Substantia nigra (tissue), 51 donors: ENCODE measurements at places on chromosomes 6 and 20.

- no peak for DNase-seq
Observed at GRCh38 chr6:119446609-119447008, 97.0 kb upstream of the MAN1A1 start.

- DNase-seq = no peak
Observed at GRCh38 chr6:3739311-3739897, 12.1 kb downstream of the PXDC1 start.

DNA sequence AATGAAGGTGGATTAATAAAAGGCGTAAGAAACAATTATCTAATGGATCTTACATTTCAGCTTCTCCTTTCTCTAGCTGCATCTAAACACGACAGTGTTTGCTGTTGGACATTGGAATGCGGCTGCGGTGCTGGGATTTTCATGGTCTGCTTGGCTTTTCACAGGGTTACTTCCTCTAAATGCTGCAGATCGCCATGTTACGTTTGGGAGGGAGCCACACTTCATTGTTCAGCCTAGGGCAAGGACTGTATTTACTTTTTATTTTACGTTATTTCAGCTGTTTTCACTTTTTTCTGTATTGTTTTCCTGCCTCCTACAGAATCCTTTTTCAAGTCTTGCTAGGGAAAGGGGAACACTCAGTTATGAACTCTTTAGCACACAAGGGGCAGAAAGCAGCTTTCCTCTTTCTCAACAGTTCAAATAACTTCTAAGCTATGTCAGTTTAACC lies 97.9 kb upstream of the MTHFD1L start:
- no peak for DNase-seq

GRCh38 chr6:26122402-26122792 lies 35.2 kb downstream of the HFE start:
- DNase-seq = no peak

- DNase-seq = no peak
Observed at GRCh38 chr6:157681041-157681650, 141.9 kb upstream of the SNX9 start.

DNA sequence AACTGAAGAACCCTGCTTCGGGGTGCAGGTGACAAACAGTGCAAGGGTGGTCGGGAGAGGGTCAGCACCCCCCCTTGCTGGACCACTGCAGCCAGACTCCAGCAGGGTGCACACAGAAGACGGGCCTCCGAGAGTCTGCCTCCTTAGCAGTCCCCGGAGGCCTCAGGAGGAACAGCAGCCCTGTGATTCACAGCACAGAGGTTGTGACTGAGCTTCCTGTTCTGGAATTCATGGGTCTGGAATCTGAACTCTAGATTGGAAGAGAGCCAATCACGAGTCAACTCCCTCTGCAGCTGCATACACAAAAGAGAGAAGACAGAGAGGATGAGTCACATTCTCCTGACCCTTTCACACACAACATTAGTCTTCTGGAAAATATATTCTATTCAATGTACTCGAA lies 249.0 kb upstream of the OPRM1 start:
- no peak for DNase-seq

GRCh38 chr6:137910424-137910834 lies 43.4 kb downstream of the TNFAIP3 start:
- no peak for DNase-seq

DNA sequence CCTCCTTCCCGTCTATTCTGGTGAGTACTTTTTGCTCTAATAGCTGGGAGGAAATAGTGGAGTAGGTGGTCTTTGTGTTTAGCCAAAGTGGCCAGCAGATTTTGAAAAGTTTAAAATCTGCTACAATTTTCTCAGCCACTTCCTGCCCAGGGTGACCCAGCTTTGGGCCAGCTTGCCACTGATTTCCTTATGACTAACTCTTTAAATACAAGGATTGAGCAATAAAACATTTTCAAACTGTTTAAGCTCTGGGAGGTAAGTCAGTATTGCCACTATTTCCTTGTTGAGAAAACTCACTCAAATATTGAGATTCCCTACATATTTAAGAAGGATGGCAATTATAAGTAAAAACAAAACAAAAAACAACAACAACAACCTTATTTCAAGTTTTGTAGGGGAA lies 54.5 kb downstream of the TRMT11 start:
- no peak for DNase-seq

GRCh38 chr20:33719277-33719988 lies 677 bp downstream of the PXMP4 start:
- no peak for DNase-seq

GRCh38 chr20:4366076-4366475 lies 350.7 kb upstream of the RNF24 start:
- DNase-seq = no peak

DNA sequence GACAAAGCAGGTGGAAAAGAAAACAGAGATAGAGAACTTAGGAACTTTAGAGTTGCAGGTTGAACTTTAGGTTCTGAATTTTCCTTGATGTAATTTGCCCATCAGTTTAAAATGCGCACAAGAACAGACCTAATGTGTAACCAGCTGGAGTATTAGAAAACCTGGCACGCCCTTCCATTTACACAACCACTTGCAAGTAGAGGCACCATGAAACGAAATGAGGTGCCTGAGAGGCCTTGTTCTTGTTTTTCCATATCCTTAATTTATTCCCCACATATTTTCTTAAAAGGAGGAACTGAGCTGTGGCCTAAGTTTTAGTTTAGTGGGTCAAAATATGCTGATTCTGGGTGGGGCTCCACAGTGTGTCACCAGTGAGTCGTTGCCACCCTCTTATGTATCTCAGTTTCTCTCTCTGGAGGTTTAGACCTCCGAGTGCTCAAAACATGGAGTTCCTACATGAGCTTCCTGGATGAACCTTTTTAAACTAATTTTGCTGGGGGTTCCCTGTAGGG lies 17.2 kb upstream of the IL22RA2 start:
- DNase-seq = no peak

DNA sequence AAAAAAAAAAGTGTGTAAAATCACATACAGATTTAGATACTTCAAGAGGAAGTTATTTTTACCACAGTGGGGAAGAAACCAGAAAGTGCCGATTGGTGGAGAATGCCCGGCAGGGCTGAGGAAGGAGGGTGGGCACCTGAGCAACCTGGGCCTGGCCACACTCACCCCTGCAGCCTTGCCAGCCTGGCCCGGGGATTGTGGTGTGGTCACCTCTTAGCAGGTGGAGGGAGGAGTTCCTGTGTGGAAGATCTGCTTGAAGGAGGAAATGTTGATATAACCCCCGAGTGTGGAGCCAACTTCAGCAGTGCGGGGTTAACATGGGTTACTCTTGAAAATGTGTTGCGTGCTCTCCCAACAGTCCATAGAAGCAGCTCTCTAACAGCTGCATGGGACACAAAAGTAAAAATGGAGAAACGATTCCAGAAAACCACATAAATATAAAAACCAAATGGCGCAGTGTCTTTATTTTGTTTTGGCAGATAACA lies 14.7 kb downstream of the UST start:
- no peak for DNase-seq

DNA sequence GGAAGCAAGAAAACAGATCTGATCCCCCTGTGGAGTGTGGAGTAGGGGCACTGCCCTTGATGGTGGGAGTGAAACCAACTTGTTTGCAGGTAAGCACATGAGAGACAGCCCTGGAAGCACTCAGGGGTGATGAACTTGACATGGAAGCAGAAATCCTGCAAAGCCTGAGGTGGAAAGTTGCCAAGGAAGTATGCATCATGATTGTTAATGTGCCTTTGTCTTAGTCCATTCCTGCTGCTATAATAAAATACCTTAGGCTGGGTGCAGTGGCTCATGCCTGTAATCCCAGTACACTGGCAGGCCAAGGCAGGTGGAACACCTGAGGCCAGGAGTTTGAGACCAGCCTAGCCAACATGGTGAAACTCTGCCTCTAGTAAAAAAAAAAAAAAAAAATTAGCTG lies 40.2 kb upstream of the IFNGR1 start:
- DNase-seq = no peak

GRCh38 chr20:10504994-10505730 lies 70.1 kb downstream of the SLX4IP start:
- no peak for DNase-seq

- DNase-seq = no peak
Observed at GRCh38 chr6:15768999-15769398, 106.2 kb upstream of the DTNBP1 start.

DNA sequence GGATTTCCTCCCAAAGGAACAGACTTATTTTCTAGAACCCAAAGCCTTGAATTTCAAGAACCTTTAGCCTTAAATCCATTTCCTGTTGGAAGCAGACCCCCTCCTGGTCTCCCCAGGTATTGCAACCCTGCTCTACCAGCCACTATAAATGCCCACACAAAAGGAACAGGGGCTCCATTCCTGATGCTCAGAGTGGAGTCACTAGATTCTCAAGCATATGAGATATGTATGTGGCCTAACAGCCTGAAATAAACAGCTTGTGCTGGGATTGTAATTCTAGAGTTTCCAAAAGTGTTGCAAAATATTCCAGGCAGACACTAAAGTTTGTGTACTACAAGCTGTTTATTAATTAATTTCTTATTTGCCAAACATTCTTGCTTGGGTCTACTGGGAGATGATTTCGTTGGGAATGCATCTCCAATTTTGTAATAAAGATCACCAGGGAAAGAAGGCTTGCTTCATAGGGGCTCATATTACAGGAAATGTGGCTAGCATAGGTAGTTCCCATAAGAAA lies 44.8 kb downstream of the RIPOR3 start:
- no peak for DNase-seq

GRCh38 chr20:305745-306144 lies 8.4 kb downstream of the ZCCHC3 start:
- no peak for DNase-seq

DNA sequence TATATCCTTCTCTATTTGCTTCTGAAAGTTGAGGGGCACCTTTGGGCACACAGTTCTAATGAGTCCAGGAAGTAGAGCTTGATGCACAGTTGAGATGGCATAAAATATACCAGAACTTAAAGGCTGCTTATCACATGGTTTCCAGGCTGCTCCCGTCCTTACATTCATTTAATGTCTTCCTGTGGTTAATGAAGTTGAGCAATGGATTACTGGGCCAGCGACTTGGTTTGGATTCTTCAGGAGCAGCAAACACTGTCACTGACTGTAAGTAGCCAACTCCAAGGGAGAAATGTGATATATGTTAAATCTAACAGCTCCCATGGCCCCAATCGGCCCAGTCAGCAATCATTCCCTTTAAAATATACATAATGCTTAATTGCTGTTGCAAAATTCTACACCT lies 9.0 kb upstream of the TSHZ2 start:
- no peak for DNase-seq

GRCh38 chr6:20833881-20834515 lies 299.7 kb downstream of the CDKAL1 start:
- DNase-seq = no peak

GRCh38 chr6:150813319-150813992 lies 52.0 kb upstream of the MTHFD1L start:
- DNase-seq = no peak

GRCh38 chr20:56801971-56802755 lies 173.1 kb downstream of the TFAP2C start:
- DNase-seq = no peak

- DNase-seq = no peak
Observed at GRCh38 chr6:110390404-110390803, 25.0 kb downstream of the DDO start.

DNA sequence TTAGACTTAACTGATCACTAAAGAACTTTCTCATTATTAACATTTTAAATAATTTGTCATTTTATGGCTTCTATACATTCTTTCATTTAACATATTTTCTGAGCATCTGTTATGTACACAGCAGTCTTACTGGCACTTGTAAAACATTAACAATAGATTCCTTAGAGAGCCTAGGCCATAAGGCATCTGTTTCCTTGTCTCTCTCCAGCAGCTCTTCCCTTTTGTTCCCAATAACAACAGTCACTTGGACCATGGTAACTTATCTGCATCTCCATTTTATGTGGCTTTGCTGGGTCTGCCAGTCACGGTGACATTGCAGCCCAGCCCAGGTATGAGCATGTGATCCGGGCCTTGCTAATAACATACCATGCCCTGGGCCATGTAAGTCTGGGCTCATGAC lies 11.7 kb upstream of the TASP1 start:
- DNase-seq = no peak

DNA sequence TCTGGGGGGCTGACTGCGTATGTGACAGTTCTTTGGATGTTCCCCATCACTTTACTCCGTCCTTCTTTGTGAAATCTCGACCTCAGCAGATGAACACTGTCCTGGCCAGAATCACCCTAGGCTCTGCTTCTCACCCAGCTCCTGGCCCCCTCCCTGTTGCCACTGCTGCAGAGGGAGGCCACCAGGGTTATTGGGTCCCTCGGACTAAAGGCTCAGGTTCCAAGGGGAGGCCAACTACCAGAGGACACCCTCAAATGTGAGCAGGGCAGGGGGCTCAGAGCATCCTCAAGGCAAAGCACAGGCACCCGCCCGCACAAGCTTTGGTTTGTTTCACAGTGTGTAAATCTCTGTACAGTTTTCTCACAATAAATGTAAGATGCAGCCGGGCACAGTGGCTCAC lies 269.9 kb downstream of the UST start:
- no peak for DNase-seq

DNA sequence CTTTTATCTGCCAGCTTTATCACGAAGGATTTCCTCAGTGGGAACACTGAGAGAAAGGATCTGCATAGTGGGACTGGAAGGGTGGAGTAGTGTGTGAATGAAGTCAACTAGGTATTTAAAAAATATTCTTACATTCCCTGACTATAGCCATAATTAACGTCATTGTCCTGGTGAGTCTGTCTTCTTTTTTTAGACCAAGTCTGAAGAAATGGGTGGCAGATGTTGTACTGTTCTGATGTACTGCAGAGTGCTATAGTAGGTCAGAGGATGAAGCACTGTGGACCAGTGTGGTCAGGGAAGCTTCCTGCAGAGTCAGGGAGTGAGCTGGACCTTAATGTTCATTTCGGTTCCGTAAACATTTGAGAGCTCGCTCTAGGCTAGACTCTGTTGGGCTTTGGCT lies 11.9 kb downstream of the TULP4 start:
- no peak for DNase-seq

GRCh38 chr6:21109391-21110178 lies 484.0 kb upstream of the SOX4 start:
- no peak for DNase-seq

GRCh38 chr20:44009679-44009992 lies 95.0 kb downstream of the TOX2 start:
- no peak for DNase-seq

- no peak for DNase-seq
Observed at GRCh38 chr6:144349690-144350527, 64.8 kb downstream of the UTRN start.

GRCh38 chr6:41601248-41601549 lies 37.1 kb upstream of the MDFI start:
- no peak for DNase-seq
